ENCODE measurements at places on chromosomes 13 and 19.

DNA sequence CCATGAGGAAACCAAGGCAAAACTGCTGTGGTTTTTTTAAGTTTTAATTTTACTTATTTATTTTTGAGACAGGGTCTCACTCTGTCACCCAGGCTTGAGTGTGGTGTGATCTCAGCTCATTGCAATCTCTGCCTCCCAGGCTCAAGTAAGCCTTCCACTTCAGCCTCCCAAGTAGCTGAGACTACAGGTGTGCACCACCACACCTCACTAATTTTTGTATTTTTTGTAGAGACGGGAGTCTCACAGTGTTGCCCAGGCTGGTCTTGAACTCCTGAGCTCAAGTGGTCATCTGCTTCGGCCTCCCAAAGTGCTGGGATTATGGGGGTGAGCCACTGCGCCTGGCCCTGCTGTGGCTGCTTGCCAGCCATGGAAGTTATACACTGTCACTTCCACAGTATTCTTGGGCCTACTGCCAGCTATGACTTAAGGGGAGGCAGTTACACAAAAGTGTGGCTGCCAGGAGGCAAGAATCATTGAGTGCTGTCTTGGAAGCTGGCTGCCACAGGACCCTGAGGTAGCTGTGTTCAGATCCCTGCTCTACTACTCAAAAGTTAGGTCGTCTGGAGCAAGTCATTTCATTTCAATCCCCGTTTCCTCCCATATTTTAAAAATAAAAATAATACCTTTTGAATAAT is 12.7 kb downstream of the FARP1 start:
- no peak for DNase-seq

DNA sequence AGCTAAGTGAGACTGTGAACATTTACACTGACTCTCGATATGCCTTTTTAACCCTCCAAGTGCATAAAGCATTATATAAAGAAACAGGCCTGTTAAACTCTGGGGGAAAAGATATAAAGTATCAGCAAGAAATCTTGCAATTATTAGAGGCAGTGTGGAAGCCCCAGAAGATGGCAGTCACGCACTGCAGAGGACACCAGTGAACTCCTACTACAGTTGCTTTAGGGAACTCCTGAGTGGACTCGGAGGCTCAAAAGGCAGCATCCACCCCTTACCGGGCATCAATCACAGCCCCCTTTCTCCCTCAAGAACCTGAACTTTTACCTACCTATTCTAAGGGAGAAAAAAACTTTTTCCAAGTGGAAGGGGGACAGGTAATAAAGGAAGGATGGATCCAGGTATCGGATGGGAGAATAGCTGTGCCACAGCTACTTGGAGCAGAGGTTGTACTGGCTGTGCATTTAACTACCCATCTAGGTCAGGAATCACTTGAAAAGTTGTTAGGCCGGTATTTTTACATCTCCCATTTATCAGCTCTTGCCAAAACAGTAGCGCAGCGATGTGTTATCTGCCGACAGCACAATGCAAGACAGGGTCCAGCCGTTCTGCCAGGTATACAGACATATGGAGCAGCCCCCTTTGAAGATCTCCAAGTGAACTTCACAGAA is 80.1 kb downstream of the ZNF486 start:
- no peak for DNase-seq

DNA sequence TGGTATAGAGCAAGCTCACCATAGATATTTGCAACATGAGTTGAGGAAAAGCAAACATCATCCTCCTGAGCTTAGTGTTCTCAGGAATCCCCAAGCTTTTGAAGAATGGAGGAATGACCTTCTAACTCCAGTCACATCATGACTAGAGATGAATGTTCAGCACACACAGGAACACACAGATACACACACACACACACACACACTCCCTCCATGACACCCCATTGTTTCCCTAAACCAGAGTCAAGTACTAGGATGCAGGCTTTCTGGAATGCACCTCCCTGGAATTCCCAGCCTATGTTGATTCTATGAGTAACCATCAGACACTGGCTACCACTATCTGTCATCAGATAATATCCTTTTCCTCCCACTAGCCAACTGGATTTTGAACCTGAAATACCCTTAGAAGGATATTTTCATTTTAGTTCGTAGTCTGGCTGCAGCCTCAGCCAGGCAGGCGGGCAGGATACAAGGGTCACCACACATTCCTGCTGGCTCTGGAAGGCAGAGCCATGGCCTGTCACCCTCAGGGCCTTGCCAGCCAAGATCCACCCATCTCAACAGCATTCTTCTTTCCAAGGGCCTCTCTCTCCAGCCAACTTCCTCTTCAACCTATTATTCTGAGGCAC is 162.4 kb downstream of the FOXO1 start:
- no peak for DNase-seq

- no peak for DNase-seq
Measured at GRCh38 chr13:48235341-48236135, 2.5 kb downstream of the ITM2B start.

DNA sequence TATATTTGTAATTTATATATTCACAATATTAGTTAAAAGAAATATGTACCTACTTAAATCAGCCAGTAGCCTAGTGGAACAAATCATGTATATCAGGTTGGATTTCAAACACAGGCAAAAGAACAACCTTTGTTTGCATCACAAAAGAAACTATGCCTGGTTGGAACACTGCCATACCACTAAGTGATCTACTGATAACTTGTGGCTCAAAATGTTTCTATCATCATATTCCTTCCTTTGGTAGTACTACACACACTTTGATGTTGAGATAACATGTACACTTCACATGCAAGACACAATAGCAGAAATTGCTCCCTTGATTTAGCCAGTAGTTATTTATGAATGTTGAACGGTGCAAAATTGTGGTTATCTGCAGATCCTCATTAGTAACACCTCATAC is 146.0 kb upstream of the GPC6 start:
- no peak for DNase-seq

DNA sequence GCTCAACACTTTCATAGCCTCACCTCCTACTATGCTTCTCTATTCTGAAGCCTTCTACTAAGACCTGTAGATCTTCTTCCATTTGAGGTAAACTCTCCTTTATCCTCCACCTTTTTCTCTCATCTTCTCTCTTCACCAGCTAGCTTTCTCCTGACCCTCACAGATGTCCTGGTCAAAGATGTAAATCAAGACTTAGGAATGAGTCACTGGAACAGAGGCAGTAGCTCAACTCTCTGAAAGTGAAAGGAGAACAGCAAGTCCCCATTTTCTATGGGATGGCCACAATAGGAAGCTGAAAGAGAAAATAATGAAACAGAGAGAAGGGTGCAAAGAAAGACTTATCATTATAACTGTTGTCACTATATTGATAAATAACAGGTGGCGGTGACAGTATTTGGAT is 86.1 kb upstream of the DOCK9 start:
- no peak for DNase-seq

DNA sequence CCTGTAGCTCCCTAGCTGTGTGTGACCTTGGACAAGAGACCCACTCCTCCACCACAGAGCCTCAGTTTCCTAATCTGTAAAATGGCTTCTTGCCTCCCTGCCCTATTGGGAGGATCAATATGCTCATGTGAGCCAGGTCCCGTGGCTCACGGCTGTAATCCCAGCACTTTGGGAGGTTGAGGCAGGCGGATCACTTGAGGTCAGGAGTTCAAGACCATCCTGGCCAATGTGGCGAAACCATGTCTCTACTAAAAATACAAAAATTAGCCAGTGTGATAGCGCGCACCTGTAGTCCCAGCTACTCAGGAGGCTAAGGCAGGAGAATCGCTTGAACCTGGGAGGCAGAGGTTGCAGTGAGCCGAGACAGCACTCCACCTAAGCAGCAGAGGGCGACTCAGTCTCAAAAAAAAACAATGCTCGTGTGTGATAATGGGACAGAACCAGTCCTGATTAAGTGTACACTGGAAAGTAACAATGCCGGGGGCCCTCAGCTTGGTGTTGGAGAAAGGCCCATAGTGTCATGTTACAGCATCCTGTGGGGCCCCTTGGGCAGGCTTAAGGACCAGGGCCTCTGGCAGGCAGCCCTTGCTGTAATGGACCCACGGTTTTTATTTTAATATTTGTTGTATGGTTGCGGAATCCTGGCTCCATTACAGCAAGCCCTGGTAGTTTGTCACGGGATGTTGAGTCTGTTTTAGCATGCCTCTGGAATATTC is 6.8 kb downstream of the RPS11 start:
- no peak for DNase-seq

GRCh38 chr19:771332-771785 is 20.4 kb downstream of the MISP start:
- no peak for DNase-seq

GRCh38 chr13:62627226-62627625 is 1211.6 kb upstream of the PCDH20 start:
- DNase-seq = no peak

DNA sequence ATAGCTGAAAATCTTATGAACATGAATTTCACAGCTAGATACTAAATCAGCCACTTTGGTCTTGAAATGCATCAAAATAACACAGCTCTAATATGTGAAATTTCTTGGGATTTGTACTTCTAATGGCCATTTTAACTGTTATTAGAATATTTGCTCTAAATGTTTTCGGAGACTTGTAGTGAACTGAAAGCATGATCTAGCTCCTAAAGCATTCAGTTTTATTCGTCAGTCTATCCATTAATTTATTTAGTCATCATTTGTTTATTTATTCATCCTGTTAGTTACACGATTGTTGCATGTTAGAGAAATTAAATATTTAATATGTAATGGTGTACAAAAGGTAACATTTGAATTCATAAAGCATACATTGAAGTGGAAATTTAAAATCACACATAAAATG is 1132.7 kb downstream of the SLITRK1 start:
- DNase-seq = no peak
